ENCODE measurements at places on chromosomes 2 and 18.

GRCh38 chr2:54850171-54851122 lies 127.0 kb downstream of the EML6 start:
- no peak for DNase-seq

DNA sequence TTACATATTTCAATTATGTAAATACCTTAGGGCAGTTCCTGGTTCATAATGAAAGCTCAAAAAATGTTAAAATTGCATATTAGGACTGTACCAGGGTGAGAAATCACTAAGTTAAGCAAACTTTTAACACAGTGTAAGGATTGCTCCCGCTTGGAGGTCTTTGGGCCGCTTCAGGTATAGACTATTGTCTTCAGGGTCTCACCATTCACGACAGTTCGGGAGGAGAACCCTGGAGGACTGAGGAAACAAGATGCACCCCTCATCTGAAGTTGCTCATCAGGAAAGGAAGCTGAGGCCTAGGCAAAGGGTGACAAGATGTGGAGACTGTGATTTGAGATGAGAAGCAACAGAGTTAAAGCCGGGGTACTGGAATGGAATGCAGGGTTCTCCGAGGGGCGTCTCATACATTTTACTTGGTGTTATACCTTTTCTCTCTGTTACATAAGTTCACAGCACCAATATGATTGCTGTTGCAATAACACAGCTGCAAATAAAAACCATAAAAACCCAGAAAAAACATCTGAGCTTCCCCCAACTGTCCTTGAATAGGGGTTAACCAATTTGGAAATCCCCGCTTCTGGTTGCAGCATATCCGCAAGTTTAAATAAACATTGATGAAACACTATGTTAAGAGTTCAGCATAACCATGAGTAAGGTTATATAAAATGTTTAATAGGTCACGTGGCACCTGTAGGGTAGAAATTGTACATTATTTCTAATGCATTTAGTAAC lies 40.1 kb downstream of the FBXO48 start:
- no peak for DNase-seq

- no peak for DNase-seq
Measured at GRCh38 chr2:168568476-168569267, 112.6 kb downstream of the CERS6 start.

DNA sequence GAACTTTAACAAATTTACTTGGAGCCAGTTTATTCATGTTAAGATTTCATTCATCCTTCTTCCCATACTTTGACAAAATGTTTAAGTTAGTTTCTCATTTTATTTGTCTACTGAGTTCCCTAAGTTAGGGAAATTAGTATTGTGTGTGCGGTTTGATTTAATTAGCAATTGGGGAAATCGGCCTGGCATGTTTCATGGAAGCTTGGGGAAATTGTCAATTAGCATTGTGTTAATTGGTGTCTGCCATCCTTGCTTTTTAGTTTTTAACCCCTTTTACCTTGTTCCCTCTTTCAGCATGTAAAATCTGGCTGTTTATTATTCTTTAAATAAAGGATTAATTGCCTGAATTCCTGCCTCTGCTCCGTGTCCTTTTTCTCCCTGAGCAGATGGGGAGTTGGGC lies 279.6 kb downstream of the BCL11A start:
- no peak for DNase-seq

DNA sequence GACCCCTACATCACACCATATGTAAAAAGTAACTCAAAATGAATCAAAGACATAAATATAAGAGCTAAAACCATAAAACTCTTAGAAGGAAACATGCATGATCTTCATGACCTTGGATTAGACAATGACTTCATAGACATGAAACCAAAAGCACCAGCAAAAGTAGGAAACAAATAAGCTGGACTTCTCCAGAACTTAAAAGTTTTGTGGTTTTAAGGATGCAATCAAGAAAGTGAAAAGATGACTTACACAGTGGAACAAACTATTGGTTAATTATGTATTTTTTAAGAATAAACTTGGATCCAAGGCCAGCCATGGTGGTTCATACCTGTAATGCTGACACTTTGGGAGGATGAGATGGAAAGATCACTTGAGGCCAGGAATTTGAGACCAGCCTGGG lies 150.2 kb downstream of the GALNT1 start:
- no peak for DNase-seq

GRCh38 chr2:61151436-61151835 lies 10.6 kb upstream of the C2orf74 start:
- DNase-seq: no peak

DNA sequence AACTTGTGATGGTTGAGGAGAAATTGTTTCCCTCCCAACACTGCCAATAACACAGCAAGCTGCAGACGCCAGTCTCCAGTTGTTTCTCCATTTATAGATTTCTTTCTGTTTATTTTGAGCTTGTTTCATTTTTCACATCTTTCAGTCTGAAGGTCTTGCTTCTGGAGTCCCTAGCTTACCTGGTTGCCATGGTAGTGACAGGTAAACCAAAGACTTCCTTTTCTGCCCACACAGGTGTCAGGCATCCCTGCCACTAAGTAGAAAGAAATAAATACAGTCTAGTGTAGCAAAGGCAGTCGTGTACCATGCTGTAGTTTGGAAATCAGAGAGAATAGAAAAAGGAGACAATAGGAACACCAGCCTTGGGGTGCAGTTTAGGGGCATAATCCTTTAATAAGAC lies 82.8 kb downstream of the MARCHF4 start:
- DNase-seq: no peak

DNA sequence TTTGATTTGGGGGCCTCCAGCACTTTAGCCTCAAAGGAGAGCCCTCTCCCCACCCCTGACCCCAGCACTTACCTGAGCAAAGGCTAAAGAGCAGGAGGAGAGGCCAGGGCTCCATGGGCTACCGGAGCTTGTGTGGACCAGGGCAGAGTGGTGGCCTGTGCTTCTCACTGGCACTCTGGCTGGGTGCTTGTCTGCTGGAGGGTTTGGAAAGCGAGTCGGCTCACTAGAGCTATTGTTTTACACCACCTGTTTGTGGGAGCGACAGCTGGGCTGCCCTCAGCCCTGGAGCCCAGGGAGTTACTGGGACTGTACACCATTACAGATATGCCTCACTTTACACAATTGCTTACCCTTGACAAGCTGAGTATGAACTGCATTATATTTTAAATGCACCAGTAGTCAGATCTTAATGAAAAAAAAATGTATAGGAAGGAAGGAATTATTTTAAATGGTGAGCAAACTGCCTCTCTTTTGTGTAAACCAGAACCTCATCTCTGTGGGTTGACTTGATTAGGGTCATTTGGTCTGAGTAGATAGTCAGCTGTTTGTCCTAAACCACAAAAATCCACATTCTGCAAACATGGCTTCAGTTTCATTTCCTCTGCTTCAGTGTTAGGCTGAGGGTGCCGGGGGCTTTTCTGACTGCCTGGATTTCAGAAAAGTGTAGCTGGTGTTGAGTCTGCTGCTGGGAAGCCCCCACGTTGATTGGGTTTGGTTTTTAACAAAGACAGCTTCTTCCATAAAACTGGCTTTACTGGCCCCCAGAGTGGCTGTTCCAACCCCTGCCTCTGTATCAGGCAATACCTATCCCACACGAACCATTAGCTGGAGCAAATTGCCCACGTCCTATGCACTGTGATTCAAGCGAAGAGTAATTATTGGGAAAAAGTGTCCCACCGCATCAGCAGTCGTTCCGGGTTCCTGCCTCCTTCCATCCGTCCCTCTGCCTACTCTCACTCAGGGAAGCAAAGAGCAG lies at the start of gene CHRNA1:
CHRNA1 (minus strand) TSS at position 193 of the 976 bp plus-strand sequence; CDS start at position 115, 78 bp downstream.
- DNase-seq: no peak

DNA sequence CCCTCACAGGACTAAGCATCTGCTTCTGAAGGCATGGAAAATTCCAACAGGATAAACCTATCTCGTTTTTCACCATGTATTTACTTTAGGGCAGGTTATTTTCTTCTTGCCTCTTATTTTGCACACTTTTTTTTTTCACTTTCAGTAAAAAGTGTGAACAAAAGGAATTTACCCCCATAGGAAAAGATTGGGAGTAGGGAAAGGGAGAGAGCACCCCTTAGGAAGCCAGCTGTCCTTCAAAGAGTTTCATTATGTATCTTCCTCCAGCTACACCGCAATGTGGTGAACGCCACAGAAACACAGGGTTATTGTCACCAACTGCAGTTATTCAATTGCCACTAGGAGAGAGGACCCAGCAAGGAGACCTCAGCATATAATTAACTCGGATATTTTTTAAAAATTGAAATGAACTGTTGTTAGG lies 286.2 kb upstream of the VRK2 start:
- no peak for DNase-seq

- no peak for DNase-seq
Measured at GRCh38 chr18:24763765-24764513, 303.5 kb downstream of the HRH4 start.

- DNase-seq: no peak
Measured at GRCh38 chr2:200138391-200139124, 167.9 kb upstream of the SPATS2L start.

DNA sequence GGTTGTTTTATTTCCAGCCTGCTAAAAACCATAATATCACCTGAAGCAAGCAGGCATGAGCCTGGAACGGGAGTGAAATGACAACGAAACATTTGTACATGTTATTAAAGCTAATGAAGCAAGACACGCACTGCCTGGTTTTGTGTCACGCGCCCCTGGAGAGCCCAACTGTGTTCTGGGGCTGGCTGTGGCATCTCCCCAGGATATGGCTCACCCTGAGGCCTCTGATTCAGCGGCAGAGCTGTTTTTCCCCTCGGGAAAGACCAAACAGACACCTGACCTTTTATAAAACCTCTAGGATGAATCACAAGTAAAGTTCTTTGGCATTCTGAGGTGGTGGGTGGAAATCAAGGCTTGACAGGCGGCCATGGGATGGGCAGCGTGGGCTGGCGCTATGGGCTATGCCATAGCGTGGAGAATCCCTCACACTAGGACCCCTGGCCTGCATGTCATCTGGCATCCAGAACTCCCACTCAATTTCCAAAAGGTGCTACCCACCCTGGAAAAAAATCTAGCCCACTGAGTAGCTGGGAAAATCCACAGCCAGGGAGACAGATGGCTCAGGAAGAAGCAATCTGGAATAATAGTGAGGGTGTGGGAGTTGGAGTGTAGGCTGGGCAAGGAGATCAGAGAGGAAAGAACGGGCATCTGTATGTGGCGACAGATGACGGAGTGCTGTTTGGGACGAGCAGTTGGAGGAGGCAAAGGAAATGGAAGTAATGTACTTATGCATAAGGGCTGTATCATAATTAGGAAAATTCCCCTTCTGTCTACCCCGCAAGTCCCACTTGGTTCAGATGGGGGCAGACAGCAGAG lies 262.0 kb downstream of the AFF3 start:
- no peak for DNase-seq

DNA sequence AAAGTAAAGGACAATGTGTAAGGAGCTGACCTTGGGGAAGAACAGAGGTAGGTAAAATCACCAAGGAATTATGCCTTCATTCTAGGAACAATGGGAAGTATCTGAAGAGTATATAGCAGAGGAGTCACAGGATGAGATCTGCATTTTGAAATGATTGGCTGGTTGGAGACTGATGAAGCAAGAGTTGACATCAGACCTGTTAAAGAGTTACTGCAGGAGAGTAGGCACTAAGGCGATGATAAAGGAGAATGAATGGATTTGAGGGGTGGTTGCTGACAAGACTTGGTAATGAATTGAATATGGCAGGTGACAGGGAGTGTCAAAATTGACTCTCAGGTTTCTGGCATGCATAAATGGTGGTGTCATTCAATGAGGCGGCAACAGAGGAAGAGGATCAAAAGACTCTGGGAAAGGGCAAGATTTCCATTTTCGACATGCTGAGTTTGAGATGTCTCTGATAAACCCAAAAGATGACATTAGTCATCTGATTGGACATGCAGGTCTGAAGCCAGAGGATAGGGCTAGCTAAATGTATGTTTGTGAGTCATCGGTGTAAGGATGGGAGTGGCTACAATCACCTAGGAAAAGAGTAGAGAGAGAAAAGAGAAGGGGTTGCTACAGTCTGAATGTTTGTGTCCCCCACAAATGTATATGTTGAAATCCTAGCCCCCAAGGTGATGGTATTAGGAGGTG lies 236.5 kb downstream of the DYM start:
- DNase-seq: no peak

DNA sequence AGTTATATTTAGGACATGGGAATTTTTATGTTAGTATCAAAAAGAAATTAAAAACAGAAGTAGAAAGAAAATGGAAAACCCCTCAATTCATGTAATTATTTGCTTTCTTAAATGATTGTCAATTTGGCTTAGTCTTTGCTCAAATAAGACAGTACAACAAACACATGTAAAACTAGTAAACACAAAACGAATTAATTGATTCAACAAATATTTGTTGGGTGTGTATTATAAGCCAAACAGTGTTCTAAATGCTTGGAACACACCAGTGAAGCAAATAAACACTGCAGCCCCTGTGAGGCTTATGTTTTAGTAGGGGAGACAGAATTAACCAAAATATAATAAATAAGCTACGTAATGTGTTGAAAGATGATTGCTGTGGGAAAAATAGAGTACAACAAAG lies 234.5 kb upstream of the STON1 start:
- no peak for DNase-seq

- no peak for DNase-seq
Measured at GRCh38 chr2:195500879-195501278, 156.1 kb upstream of the SLC39A10 start.

GRCh38 chr18:31648966-31649429 lies 35.4 kb downstream of the B4GALT6 start:
- DNase-seq: no peak

All from activated naive CD4-positive, alpha-beta T cell (primary cell).